ENCODE measurements at places on chromosomes 6 and 20.

- DNase-seq: no peak
- no peak overlapping the region for H3K4me3 ChIP-seq
- H3K36me3 ChIP-seq: peaks cover 17% of the 10 kb centered on the region
- H3K4me1 ChIP-seq: peaks cover 60% of the 10 kb centered on the region
- H3K27ac ChIP-seq: peak overlapping the region; percentile 72
Observed at GRCh38 chr20:47568019-47568418, 66.3 kb downstream of the NCOA3 start.

DNA sequence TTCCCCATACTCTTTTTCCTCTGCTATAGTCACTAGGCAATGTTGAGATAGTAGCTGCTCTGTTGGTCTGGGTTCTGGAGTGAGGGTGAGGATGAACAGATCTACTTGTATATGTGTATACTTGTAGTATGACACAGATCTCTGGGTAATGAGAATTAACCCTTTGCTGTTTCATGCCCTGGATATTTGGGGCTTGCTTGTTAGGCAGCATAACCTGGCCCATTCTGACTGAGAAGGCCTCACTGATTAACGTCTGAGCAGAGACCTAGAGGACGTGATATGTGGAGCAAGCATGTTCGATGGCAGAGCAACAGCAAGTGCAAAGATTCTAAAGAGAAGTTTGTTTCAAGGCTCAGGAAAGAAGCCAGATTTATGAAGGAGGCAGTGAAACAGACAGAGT is 94.4 kb downstream of the TRMT6 start:
- peaks cover 2% of the 10 kb centered on the region for H3K4me1 ChIP-seq
- H3K4me3 ChIP-seq: no peak overlapping the region
- H3K36me3 ChIP-seq: no peaks in the 10 kb centered on the region
- no peak for DNase-seq
- no peak overlapping the region for H3K27ac ChIP-seq

DNA sequence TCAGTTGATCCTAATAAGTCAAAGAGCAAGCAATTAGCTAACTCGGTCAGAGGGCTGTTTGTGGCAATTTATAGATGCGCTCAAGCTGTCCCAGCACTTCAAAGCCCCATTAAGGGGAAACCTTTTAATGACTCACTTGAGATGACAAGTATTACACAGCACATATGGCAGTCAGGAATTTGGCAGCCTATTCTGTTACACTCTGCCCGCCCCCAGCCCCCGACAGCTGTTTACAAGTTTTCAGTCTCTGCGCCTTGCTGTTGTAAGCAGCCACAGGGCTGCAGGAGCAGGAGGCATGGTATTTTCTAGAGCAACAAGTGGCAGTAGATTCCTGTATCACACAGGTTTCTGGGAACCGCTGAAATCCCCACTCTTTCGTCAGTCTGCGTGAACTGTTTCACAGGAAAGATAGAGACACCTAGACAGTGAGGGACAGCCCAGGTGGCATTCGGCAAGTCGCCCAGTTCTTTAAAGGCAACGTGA is 263.0 kb downstream of the FOXC1 start:
- H3K4me1 ChIP-seq: peaks cover 18% of the 10 kb centered on the region
- H3K36me3 ChIP-seq: no peaks in the 10 kb centered on the region
- H3K4me3 ChIP-seq: no peak overlapping the region
- no peak for DNase-seq
- peaks cover 48% of the 10 kb centered on the region for H3K27me3 ChIP-seq

DNA sequence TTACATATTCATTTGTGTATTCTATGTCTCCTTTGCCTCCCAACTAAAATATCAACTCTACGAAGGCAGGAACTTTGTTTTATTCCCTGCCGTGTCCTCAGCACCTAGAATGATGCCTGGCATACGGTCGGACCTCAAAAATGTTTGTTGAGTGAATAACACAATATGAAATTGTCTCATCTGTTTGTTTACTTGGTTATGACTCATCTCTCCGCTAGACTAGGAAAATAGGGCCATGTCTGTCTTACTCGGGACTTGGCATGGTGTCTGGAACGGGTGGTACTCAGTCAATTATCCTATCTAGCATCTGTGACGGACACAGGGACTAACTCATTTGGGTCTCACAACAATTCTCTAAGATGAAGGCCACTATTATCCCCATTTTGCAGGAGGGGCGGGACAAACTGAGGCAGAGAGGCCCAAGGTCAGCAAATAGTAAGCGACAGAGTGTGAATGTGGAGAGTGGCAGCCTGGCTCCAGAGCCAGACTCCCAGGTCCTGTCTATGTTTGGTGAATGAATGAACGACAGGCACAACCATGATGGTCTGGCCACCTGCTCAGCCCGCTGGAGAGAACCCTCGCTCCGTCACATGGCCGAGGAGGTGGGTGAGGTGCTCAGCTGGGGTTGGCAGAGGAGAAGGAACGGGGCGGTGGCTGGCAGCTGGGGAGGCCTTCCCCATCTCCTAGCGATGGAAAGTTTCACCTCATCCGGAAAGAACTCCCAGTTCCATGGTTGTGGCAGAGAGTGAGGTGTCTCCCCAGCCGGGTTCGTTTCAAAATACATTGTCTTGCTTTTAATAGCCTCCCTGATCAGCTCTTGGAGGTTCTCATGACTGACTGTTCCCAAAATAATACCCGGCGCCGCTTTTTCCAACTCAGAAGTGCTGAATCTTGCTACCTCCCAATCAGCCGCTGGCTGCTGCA is 27.6 kb upstream of the NFATC2 start:
- H3K27me3 ChIP-seq: no peaks in the 10 kb centered on the region
- H3K4me3 ChIP-seq: peak overlapping the region; percentile 50
- H3K27ac ChIP-seq: peak overlapping the region; percentile 85
- no peaks in the 10 kb centered on the region for H3K36me3 ChIP-seq
- H3K4me1 ChIP-seq: peaks cover 29% of the 10 kb centered on the region

- H3K36me3 ChIP-seq: no peaks in the 10 kb centered on the region
- H3K27me3 ChIP-seq: no peaks in the 10 kb centered on the region
- H3K27ac ChIP-seq: no peak overlapping the region
Observed at GRCh38 chr6:89173634-89174033, 27.8 kb downstream of the PM20D2 start.

DNA sequence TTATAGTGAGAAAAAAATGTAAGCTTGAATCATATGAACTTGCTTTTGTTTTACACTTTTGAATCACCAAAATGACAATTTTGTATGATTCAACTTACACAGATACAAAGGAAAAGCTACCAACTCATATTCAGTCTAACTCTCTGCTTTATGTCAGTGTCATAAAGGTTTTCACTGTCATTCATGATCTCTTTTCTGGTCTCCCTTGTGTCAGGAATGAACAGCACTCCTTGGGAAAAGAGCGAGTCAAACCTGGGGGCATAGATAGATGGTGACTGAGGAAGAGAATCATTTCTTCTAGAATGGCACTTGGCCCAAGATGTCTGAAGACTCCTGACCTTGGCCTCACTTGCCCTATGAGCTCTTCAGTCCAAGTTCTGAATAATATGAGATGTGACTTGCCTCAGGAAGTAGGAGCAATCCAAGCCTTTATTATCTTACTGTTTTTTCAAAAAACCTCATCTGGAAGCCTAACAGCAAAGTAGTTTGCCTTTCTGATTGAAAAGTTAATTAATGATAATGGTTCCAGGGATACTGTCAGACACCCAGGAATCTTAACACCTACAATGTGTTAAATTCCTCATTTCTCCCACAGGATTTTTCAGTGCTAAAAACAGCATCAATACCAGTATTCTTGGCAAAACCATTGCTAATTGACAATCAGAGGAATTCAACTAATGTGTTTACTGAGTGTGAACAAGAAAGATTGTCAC is 270.0 kb upstream of the HSF2 start:
- DNase-seq: no peak
- no peaks in the 10 kb centered on the region for H3K27me3 ChIP-seq
- peaks cover 10% of the 10 kb centered on the region for H3K4me1 ChIP-seq
- no peaks in the 10 kb centered on the region for H3K36me3 ChIP-seq
- peak overlapping the region; percentile 89 for H3K27ac ChIP-seq

GRCh38 chr6:26470643-26471042 is 12.9 kb downstream of the BTN2A1 start:
- H3K4me3 ChIP-seq: no peak overlapping the region
- peaks cover 14% of the 10 kb centered on the region for H3K4me1 ChIP-seq
- H3K36me3 ChIP-seq: peaks cover 38% of the 10 kb centered on the region
- no peaks in the 10 kb centered on the region for H3K27me3 ChIP-seq
- no peak overlapping the region for H3K27ac ChIP-seq

- DNase-seq: no peak
- H3K27ac ChIP-seq: no peak overlapping the region
- peaks cover 57% of the 10 kb centered on the region for H3K27me3 ChIP-seq
Observed at GRCh38 chr20:46784436-46785127, 75.1 kb downstream of the SLC2A10 start.

GRCh38 chr20:63177134-63177784 is 38.7 kb downstream of the YTHDF1 start:
- DNase-seq: no peak
- peaks cover 41% of the 10 kb centered on the region for H3K4me1 ChIP-seq
- no peak overlapping the region for H3K27ac ChIP-seq

DNA sequence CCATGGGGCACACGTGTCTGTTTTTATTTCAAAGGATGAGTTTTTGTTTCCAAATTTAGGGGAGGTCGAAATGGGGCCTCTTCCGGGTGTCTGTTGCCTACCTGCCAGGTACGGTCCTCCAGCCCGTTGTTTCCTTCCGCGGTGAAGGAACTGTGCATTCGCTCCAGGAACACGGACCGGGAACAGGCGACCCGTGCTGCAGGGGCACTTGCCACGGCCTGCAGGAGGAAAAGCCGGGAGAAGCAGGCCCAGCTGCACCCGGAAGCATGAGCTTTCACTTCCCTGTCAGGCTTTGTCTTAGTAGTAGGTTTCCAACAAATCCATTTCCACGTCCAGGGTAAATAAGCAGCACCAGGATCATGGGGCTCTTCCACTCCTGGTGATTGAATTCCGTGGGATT is 17.0 kb upstream of the NPEPL1 start:
- DNase-seq: no peak
- H3K4me1 ChIP-seq: no peaks in the 10 kb centered on the region
- H3K4me3 ChIP-seq: no peak overlapping the region

DNA sequence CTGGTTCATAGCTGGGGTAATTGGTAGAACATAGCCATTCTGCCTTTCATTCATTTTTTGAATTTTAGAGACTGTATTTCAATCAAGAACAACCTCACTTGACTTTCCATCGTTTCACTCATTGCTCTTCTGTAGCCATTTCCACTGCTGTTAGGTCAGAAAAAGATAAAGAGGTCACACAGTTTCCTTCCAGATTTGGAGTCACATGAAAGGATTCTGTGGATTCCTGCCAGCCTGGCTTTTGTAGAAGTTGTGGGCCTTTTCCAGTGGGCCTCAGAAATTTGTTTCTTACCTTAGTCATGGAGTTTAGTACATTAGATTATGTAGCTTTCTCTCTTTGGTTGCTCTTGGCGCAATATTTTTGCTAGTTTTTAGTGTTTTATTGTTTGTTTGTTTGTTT is 157.8 kb downstream of the SASH1 start:
- H3K27me3 ChIP-seq: no peaks in the 10 kb centered on the region
- DNase-seq: no peak
- H3K4me1 ChIP-seq: peaks cover 71% of the 10 kb centered on the region
- peak overlapping the region; percentile 85 for H3K27ac ChIP-seq
- no peak overlapping the region for H3K4me3 ChIP-seq
- H3K36me3 ChIP-seq: no peaks in the 10 kb centered on the region

Measured in left ventricle myocardium inferior (tissue), 1 donor.